GM12892 (cell line): ENCODE measurements at places on chromosomes 5 and 9.

GRCh38 chr5:153571162-153571561, 80.7 kb downstream of the GRIA1 start:
- no peak for DNase-seq

- DNase-seq = no peak
These were observed 9.5 kb upstream of the ADGRD2 start for GRCh38 chr9:124440786-124441185.

- DNase-seq = no peak
These were observed 42.5 kb downstream of the KCNIP1 start for GRCh38 chr5:170546282-170546681.

DNA sequence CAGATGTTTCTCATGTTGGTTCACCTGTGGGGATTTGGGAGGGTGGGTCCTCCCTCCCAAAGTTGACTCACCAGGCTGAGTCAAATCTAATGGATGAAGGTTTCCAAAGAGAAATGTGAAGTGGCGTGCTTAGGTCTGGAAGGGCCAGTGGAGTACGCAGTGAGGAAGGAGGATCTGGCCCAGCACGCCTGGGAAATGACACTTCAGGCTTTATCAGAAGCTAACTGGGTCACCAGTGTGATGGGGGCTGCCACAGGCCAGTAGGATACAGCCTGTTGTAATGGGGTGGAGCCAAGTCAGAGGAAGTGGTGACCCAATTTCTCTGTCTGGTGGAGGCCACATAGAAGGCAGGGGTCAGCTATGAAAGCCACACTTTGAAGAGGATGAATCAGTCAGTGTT, 18.0 kb downstream of the POLR1E start:
- no peak for DNase-seq

GRCh38 chr5:38009749-38010358, 170.0 kb upstream of the GDNF start:
- no peak for DNase-seq

DNA sequence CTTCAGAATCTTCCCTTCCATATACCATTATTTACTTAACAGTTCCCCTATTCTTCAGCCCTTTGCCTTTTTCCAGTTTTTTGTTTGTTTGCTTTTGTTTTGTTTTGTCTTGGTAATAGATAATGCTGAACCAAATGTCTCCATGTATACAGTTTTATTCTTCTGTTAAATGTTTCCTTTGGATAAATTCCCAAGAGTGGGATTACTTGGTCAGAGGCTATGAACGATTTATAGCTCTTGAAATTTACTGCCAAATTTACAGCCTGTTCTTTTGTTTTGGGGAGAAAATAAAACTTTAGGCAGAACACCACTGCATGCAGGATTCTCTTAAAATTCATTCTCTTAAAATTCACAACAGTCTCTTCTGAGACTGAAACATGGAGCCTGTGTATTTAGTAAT, 38.6 kb downstream of the NR4A3 start:
- DNase-seq = no peak
